Osteoblast (primary cell): ENCODE measurements at places on chromosomes 3 and 15. TPM values are rescaled to one million over a fixed set of nuclear protein-coding genes. Genes with fewer than 3 reads are reported as not detected.

ANKRD34C gene
- not detected in 2 replicates for total RNA-seq

DNA sequence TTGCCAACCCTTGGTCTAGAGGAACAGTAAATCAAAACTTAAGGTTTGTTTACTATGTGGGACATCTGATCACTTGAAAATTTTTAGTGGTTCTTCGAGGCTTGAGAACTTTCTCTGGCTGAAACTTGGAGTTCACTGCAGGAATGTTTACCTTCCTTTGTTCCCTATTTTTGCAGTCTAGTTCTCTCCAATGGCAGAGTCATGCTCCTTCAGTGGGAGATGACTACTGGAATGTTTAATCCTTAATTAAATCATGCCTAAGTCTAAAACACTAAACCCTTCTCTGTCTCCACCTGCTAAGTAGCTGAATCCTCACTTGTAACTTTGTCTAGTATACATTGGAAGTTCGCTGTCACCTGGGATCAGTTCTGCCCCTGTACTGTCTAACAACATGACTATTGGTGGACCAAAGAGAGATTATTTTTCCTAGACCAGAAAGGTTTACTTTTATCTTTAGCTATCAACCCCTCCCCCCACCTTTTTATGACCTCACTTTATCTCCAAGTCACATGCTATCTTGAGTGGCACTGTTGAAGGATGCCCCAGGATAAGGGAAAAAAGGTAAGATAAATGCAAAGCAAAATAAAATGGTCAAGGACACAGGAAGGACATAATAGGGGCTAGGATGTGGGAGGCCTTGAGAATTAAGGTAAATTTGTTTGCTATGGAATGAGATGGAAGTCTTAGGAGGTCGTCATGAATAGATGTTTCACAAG lies 1.2 kb upstream of the ZNF609 start:
- DNase-seq, result no peak

GRCh38 chr3:123344175-123344906 lies 104.5 kb downstream of the ADCY5 start:
- DNase-seq, result peak; percentile 96

ZIC1 gene
- total RNA-seq, result 2.1 and 3.6 TPM in 2 replicates

DNA sequence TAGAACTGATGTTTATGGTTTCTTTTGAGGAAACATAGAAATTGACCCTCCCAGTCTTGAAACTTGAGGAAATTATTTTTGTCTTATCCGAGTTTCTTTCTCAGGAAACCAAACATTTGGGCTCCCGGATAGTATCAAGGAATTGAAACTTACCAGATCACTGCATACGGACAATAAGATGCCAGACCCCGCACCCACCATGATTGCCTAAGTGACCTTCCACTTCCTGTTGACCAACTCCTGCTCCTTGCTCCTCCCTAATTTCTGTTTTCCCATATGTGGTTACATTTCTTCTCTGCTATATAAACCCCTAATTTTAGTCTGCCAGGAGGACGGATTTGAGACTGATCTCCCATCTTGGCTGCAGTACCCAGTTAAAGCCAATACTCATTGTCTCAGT lies 118.4 kb upstream of the TPRG1 start:
- DNase-seq, result no peak

GRCh38 chr3:112357930-112358780 lies 25.2 kb downstream of the CD200 start:
- DNase-seq, result no peak

- DNase-seq, result peak; percentile 21
Observed at GRCh38 chr15:59751552-59752413, 62.7 kb upstream of the BNIP2 start.

- peak; percentile 34 for DNase-seq
Observed at GRCh38 chr3:71107926-71108325, 475.6 kb downstream of the FOXP1 start.

DNA sequence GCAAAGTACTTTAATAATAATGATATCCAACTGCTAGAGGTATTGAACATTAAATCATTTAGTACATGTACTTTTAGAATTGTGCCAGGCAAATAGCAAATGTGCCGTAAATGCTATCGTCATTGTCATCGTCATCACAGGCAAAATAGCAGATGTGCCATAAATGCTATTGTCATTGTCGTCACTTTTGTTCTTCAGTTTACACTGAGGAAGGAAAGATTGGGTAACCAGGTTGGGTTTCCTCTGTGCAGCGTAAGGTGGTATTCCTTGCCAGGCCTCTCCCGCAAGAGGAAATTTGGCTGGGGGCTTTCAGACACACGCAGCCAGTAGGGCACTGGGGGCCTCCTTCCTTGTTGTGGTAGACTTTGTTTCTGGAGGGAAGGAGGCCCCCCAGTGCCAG lies 26.4 kb downstream of the ABHD17C start:
- DNase-seq, result no peak
